Hepatic stellate cell (primary cell): ENCODE measurements at places on chromosomes 5 and 9.

GRCh38 chr5:44711901-44712300, 96.8 kb upstream of the MRPS30 start:
- DNase-seq: no peak

DNA sequence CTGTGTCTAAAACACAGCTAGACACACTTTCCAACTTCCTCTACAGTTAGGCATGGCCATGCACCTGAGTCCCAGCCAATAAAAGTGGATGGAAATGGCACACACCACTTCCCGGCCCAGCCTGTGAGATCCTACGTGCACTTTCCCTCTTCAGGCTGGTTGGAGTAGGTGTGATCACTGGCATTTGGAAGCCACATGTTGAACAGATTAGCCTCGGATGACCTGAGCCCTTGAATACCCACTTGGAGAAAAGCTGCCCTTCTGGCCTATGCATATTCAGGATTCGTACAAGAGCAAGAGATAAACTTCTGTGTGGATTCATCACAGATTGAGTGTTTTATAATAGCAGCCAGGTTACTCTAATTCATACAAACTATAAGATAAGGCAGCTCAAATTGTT, 359.0 kb upstream of the SLC30A5 start:
- no peak for DNase-seq

DNA sequence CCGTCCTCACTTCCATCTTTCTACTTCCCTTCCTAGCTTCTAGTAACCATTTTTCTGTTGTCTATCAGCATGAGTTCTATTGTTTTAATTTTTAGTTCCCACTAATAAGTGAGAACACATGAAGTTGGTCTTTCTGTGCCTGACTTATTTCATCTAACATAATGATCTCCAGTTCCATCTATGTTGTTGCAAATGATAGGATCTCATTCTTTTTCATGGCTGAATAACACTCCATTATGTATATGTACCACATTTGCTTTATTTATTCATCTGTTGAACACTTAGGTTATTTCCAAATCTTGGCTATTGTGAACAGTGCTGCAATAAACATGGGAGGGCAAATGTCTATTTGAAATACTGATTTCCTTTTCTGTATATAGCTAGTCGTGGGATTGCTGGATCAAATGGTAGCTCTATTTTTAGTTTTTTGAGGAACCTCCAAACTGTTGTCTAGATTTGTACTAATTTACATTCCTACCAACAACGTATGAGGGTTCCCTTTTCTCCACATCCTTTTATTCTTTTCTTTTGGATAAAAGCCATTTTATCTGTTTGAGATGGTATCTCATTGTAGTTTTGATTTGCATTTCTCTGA, 50.3 kb downstream of the NSD1 start:
- DNase-seq: no peak

DNA sequence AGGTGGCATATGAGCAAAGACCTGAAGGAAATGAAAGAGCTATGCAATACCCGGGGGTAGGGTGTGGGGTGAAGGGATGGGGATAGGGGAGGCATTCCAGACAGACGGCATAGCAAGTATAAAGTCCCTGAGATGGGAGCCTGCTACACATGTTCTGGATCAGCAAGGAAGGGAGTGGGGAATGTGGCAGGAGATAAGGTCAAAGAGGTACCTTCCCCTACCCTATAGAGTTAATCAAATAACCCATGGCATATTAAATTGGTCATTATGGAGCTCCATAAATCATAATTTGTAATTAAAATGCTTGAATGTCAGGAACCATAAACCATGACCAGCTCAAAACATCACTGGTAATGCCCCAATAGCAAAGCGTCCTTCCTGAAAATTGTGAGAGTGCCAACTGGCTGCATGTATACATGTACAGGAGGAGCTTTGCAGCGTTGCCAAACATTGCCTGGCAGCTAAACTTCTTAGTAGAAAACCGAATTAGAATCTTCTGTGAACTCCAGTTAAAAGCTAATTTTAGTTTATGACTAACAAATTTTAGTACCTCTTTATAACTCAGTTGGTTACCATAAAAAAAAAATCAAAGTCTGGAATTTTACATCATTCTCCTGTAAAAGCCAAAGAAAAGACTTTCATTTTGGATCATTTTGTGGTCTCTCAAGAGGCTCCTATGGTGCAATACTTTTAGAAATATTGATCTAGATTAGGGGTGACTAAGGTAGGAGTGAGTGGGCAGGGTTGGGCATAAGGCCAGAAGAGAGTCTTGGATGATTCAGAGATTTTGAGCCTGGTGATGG, 4.7 kb downstream of the DNAI1 start:
- peak; percentile 20 for DNase-seq

DNA sequence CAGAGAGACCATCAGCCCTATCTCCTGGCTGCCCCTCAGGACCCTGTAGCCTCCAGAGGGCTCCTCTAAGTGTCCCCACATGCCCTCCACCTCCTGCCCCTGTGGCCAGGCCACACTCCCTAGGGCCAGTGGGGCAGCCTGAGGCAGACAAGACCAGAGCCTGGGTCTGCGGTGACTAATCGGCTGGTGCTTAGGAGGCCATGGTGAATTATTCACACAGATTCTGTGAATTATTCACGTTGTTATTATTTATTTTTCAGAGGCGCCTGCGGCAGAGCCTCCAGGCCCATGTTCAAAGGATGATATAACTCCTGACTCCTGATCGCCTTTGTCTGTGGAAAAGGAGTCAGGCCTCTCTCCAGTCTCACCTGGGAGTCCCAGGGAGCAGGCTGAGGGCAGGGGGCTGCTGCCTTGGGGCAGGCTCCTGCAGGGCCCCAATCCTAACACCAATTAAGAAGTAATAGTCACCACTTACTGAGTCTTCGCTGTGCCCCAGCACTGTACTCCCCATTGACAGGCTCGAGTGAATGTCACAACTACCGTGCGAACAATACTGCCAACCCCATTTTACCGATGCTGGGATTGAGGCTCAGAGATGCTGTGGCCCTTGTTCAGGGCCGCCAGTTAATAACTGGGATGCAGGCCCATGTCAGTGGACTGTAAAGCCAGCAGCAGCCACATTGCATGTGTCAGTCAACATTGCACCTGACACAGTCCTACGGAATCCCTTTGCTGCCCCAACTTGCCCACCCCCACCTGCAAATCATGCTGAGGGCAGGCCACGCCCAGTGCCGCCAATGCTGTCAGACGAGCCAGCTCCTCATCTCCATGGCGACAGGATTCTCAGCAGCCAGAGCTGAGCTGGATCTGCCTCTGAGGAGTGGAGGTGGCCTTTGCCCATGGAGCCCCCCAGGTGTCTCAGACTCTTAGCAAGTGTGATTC, 94.9 kb downstream of the PCDH1 start:
- DNase-seq: no peak

DNA sequence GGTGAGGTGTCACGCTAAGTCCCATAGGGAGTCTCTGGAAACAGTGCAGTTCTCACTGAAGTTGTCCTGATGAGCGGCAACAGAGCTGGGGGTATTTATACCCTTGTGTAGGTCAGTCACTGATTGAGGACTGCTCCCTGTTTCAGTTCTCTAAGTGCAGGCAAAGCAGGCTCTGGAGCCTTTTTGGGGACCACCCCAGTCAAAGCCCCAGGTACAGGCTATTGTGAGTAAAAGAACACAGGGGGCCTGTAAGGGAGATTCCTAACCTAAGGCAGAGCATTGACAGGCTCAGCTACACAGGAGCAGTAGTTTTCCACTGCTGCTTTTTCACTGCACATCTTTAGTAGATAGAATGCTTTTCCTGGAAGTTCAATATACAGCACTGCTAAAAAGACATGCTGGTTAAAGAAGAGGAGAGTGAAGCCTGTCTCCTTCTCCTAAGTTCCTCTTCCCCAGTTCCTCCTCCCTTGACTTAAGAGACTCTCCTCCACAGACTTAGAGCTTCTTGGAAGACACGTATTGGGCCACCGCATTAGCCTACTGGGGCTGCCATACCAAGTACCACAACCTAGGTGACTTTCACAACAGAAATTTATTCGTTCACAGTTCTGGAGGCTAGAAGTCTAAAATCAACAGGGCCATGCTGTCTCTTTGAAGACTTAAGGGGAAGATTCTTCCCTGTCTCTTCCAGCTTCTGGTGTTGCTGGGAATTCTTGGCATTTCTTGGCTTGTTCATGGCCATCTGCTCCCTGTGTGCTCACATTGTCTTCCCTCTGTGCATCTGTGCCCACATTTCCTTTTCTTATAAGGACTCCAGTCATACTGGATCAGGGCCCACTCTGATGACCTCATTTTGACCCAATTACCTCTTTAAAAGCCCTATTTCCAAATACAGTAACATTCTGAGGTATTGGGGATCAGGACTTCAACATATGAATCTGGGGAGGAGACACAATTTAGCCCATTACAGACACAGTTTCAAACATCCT, 221.0 kb downstream of the ESM1 start:
- no peak for DNase-seq

GRCh38 chr5:132315529-132316067, 21.4 kb downstream of the SLC22A4 start:
- DNase-seq: no peak

- DNase-seq: peak; percentile 10
These were observed 603.8 kb downstream of the TLE4 start for GRCh38 chr9:80175286-80176150.

DNA sequence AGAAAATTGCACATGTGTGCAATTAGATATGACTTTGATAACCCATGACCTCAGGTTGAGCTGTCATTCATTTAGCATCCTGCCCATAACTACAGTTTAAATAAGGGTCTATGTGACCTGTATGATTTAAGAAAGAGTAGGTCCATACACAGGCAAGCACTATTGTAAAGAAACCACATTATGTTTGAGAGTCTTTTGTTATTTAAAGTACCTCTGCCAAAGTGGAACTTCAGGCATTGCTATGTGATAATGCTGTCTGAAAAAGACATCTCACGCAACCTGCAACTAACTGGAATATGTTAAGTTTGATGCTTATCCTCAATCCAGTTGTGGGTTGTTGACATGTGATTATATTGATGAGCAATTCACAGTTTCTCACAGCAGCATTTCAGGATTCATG, 317.0 kb downstream of the TMEM161B start:
- DNase-seq: no peak

DNA sequence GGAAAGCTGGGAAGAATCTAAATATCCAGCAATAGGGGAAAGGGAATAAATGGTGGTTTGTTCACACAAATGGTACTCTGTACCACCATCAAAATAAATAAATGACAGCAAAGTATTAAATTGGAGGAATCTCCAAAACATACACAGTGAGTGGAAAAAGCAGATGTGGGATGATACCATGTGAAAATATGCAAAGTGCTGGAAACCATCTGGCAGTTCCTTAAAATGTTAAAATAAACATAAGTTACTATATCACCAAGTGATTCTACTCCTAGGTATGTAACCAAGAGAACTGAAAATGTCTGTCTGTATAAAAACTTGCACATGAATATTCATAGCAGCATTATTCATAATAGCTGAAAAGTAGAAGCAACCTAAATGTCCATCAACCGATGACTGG, 41.9 kb upstream of the TEX48 start:
- DNase-seq: peak; percentile 70

- peak; percentile 70 for DNase-seq
These were observed 17.8 kb downstream of the NANS start for GRCh38 chr9:98074115-98074990.

- DNase-seq: no peak
These were observed 18.4 kb downstream of the FNBP1 start for GRCh38 chr9:130024597-130024994.

DNA sequence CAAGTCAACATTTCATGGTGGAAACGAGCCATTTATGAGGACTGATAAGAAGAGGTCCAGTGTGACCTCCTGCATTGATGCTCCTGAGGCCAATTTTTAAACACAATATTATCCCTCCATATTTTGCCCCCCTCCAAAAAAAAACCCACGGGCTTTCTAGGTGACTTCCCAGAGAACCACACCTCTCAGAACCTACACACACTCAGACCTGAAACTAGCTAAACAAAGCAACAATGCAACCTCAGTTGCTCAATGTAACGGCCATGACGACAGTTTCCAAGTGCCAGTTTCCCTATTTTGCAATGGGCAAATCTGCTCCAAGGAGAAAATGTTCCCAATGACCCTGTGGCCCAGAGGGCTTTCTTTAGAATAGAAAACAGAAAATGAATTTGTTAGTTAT, 3.5 kb downstream of the NRG2 start:
- no peak for DNase-seq

- DNase-seq: no peak
These were observed 62.3 kb downstream of the PRDM6 start for GRCh38 chr5:123151227-123151909.

GRCh38 chr5:122170620-122171019, 41.3 kb downstream of the ZNF474 start:
- no peak for DNase-seq

GRCh38 chr9:90514877-90515276, 127.7 kb downstream of the DIRAS2 start:
- DNase-seq: no peak

- DNase-seq: peak; percentile 87
These were observed at the start of gene SLC38A9 for GRCh38 chr5:55712023-55712859. Gene SLC38A9, minus strand, starts transcription at chr5:55712324. Its CDS starts 14,366 bp downstream, at chr5:55697958.

DNA sequence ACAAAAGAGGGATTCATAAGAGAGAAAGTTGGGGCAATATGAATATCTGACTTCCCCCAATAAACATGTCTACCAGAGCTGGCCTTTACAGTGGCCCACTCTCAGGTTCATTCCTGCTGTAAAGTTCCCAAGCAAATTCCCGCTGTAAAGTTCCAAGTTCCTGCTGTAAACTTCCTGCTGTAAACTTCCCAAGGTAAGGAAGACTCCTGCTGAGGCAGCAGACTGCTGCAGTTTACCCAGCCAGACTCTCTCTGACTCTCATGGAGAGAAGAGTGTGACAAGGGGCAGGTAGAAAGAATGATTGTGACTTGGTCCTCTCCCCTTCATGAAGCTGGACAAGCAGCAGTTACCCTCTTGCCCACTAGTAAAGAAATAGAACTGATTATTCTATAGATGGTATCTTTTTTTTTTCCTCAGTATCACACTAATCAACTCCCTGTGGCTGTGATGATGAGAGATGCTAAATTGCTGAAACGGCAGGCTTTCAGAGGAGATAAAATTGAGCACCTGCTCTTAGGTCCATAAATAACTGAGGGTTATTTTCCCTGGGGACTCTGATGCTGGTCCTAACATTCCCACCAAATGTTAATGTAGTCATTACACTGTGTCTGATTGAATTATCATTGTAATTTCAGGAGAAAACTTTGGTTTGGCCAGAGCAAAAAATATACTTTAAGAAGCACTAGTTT, 220.4 kb downstream of the PARP8 start:
- DNase-seq: no peak

DNA sequence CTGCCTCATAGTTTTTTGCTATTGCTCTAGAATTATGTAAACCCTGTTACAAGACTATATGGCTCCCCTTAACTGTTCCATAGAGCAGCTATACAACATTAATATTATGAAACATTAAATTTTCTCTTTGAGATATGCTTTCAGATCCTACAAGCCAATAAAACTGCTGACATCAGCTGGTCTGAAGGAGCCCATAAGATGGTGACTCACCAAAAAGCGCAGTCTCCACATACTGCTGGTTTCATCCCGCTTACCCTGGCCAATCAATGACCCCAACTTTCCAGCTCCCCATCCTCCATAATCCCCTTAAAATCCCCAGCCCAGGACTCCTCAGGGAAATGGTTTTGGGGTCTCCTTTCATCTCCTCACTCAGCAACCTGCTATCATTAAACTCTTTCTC, 172.7 kb downstream of the NSG2 start:
- no peak for DNase-seq
